SK-N-SH treated with all-trans-retinoic acid at 6 μM for 48 hours (cell line): ENCODE measurements at places on chromosomes 11 and 22.

GRCh38 chr22:30198921-30199320, 47.6 kb downstream of the LIF start:
- no peak for ATAC-seq

GRCh38 chr11:71108013-71108865, 144.1 kb downstream of the SHANK2 start:
- ATAC-seq, result no peak

DNA sequence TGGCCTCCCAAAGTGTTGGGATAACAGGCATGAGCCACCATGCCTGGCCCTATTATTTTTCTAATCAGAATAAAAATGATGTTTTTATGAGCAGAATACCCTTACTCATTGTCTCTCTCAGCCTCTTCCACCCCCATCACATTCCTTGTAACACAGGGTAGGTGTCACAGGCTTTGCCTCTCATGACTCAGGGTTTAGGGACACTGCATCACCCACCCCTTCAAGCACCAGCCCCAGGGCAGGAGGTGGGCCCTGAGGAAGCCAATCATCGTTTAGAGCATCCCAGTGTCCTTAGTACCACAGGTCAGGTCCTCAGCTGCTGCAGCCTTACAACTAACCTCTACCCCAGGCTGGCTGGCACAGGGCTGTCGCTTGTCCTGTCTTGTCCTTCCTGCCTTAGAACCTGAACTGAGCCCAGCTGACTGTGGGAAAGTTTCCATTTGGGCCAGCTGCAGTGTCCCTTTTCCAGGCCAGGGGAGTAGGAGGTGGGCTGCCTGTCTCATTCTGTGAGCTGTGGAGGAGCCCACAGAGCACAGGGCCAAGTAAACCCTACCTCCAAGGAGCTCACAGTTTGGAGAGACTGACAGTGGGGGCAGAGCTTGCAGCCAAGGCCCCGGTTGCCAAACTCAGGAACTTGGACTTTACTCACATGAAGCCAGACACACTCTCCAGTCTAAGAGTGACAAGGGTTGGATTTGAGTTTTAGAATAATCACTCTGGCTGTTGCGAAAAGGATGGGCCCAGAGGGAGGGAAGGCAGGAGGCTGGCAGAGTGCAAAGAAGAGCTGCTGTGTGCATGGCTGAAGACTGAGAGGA, 19.5 kb upstream of the UVRAG start:
- ATAC-seq, result no peak

DNA sequence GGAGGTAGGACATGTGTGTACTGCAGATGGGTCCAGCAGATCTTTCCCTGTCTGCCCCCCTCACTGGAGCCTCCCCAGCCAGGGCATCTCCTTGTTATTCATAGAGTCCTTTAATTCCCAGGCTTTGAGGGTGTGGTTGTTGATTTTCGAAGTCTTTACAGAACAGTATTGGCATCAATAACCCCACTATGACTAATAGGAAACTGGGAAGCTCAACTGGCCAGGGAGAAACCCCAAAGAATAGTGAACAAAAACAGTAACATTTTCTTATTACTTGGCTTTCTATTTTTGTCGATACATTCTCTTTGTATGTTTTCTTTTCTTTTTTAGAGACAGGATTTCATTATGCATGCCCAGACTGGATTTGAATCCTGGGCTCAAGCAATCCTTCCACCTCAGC, 57.9 kb downstream of the NF2 start:
- ATAC-seq, result no peak
